Stimulated activated CD4-positive, alpha-beta T cell treated with anti-CD3 and anti-CD28 coated beads, Interleukin-4, amount 100 ng/mL, for 48 hours (primary cell): ENCODE measurements at places on chromosomes 16 and 17.

- no peak for DNase-seq
Measured at GRCh38 chr17:49951362-49952082, 17.5 kb upstream of the DLX4 start.

DNA sequence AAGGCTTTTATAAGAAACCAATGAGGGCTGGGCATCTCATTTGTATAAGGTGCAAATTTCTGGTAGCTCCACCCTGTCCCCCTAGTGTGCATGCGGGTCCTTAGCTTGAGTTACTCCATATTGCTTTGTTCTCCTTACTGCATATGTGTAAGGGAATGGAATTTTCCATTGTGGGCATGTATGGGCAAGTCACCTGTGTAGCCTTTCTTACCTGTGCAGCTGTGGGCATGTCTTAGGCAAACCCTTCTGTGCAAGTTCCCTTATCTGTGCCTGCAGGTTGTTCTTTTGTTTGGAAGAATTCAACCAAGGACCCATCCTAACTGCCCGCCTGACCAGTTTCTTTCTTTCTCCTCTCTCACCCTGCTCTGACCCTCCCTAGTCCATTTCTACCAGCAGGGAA is 122.8 kb upstream of the HS3ST4 start:
- DNase-seq, result no peak

GRCh38 chr16:84583995-84584394 is 33.9 kb downstream of the COTL1 start:
- DNase-seq, result no peak

GRCh38 chr17:79942591-79943346 is 92.9 kb downstream of the TBC1D16 start:
- no peak for DNase-seq

DNA sequence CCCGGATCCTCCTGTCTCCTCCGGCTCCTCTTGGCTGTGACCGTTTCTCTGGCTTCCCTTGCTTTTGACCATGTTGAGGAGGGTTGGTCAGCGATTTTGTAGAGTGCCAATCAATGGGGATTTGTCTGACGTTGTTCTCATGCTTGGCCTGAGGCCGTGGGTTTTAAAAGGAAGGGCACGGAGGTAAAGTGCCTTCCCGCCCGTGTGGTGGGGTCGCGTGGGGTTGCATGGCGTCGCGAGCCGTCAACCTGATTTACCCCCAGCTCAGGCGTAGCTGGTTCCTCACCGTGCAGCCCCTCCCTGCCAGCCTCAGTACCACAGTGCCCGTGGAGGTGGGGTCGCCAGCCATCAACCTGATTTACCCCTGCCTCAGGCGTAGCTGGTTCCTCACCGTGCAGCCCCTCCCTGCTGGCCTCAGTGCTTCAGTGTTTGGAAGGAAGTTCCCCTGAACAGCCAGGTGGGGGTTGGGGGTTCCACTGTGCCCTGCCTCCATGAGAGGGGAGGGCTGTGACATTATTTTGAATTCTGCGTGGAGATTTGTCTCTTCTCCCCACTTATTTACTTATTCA is 5.0 kb downstream of the TPSAB1 start:
- DNase-seq, result no peak

GRCh38 chr16:65833171-65833871 is 533.2 kb upstream of the CDH5 start:
- no peak for DNase-seq

GRCh38 chr16:64138006-64138405 is 983.9 kb downstream of the CDH11 start:
- DNase-seq, result no peak

DNA sequence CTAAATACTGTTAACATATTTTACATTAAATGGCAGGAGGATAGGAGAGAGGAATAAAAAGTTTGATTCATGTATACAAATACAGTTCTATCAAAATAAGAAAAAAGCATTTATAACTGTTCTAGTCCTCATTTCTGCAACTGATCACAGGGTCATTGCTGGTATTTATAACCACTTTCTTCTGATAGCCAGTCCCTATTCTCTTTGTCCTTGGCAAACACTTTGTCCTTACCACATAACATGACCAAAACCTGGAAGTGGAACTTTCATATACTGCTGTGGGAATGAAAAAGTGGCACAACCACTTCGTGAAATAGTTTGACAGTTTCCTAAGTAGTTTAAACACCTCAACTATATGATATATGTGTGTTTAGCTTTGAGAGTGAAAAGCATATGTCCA is 83.3 kb downstream of the CDRT15 start:
- no peak for DNase-seq

DNA sequence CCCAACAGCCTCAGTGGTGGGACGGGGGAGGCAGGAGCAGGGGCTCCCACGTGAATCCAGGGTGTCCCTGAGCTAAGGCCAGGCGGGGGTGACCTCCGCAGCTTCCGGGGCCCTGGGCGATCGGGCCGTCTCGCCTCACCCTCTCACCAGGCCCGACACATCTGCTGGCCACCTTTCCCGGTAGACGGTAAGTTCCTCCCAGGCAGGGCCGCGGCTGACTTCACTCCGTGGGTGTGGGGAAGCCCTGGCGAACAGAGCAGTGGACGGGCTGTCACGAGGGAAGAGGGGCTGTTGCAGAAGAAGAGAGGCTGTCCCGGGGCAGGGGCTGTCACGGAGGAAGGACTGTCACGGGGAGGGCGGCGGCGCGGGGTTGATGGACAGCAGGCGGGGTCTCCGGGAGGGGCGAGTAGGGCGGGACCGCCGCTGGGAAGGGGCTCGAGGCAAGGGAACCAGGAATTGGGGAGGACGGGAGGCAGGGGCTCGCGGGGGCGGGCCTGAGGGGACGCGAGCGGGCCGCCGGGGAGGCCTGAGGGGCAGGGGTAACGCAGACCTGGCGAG is 498 bp downstream of the PKMYT1 start:
- no peak for DNase-seq

- no peak for DNase-seq
Measured at GRCh38 chr17:67449845-67450755, 73.0 kb downstream of the PITPNC1 start.

DNA sequence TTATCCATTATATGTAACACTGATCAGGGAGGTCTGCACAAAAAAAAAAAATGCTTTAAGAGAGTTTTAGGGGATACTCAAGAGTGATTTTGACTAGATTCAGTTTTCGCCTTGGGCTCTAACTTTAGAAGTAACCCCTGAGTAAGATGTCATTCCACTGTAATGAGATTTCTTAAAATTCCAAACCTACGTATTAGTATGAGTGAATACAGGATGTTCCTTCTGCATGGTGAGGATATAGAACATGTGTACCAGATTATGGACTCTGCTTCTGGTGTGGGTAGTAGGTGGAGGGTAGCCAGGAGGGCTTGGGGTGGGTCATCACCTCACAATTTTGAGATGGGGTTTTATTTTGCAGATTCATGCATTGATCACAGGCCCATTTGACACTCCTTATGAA is 4.3 kb downstream of the UBE2Z start:
- DNase-seq, result no peak

- DNase-seq, result no peak
Measured at GRCh38 chr16:73025856-73026210, 22.1 kb downstream of the ZFHX3 start.

- no peak for DNase-seq
Measured at GRCh38 chr16:57741660-57742191, 6.2 kb downstream of the KATNB1 start.

DNA sequence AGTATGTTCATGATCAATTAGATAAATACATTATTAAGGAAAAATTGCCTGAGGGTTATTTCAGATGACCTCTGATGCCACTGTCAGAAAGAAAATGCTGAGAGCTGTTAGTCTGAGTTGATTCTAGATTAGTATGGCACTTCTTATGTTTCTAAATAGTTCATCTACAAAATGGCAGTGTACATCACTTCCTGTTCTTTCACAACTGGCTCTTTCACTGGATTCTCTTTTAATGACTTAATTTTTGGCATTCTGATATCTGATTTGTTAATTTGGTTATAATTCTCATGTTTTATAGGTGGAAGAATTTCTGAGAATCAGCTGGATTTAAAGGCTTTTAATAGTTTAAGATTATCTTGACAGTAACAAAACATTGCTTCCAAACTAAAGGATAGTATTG is 3.3 kb downstream of the TAOK1 start:
- DNase-seq, result no peak

- no peak for DNase-seq
Measured at GRCh38 chr17:56679777-56680422, 86.4 kb downstream of the NOG start.

- no peak for DNase-seq
Measured at GRCh38 chr16:88971371-88972097, 5.5 kb downstream of the CBFA2T3 start.

- DNase-seq, result no peak
Measured at GRCh38 chr17:19312406-19312805, 50.1 kb downstream of the B9D1 start.

GRCh38 chr17:65630502-65630901 is 69.1 kb upstream of the AXIN2 start:
- no peak for DNase-seq

DNA sequence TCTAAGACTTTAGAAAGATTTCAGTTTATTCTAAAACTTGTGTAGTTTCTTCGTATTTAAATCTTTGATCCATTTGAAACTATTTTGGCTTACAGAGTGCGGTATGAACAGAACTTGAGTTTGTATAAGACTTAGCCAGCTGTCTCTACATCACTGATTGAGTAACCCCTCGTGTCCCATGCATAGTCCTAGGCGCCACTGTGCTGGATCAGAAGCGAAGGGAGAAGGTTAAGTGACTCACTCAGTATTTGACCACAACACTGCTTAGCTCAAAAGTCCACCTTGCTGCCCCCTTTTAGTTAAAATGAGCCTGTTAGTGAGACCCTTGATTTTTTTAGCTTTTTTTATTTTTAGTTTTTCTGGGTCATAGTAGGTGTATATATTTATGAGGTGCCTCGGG is 28.4 kb downstream of the CD300LB start:
- DNase-seq, result no peak

DNA sequence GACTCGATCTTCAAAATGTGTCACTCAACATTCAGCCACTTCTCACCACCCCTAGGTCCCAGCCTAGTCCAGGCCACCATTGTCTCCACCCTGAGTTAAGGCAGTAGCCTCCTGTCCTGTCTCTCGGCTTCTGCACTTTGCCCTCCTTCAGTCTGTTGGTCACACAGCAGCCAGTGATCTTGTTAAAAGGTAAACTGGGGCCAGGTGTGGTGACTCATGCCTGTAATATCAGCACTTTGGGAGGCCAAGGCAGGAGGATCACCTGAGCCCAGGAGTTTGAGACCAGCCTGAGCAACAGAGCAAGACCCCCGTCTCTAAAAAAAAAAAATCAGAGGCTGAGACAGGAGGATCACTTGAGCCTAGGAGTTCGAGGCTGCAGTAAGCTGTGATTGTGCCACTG is 25.8 kb downstream of the WWP2 start:
- no peak for DNase-seq

- no peak for DNase-seq
Measured at GRCh38 chr16:72384651-72385050, 212.7 kb upstream of the PMFBP1 start.

DNA sequence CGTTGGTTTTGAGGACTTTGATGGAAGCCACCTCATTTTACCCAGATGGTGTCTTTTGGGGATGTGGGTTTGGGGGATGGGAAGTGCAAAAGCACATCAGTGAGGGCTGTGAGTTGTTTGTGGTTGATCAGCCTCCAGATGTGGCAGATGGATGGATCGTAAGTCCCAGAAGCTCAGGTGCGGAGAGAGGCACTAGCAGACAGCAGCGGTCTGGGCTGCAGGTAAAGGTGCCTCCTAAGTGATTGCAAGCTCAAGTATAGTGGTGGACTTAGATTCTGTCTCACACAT is 18.0 kb downstream of the HS3ST3B1 start:
- DNase-seq, result no peak

- DNase-seq, result no peak
Measured at GRCh38 chr16:27293343-27293742, 20.4 kb upstream of the IL4R start.

- no peak for DNase-seq
Measured at GRCh38 chr16:54066451-54067105, 220.0 kb downstream of the IRX3 start.

GRCh38 chr16:18018376-18018775 is 318.2 kb downstream of the NPIPA8 start:
- no peak for DNase-seq

DNA sequence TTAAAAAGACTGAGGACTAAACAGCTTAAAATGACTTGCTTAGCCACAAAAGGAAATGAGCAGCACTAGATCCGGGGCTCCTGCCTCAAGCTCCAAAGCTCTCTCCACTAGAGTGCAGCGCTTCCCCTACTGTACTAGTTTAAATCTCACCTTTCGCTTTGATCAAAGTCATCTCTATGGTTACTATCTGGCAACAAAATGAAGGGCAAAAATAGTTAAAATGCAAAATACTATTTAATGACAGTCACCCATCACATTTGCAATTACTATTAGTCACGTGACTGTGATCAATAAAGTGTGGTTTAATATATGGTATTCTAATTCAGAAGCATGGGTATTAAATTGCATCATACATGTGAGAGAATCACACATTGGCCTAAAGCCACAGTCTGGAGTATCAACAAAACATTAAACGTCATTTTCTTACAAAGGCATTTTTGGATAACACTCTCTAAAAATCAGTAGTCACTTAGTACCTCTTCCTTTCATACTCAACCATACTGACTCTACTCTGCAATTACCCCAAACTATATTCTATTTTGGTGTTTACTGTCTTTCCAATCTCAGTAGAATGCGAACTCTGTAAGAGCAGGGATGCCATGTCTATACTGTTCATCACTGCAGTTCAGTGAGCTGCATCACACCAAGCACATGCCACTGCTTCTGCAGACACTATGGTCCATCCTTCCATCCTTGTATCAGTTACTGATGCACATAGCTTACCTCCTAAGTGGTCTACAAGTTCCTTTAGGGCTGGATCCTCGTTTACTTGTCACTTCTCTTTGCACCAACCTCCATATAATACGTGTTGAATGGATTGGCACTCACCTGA is 6.2 kb downstream of the PSMD12 start:
- no peak for DNase-seq

- DNase-seq, result no peak
Measured at GRCh38 chr17:17401271-17401781, 75.5 kb upstream of the MED9 start.

- DNase-seq, result no peak
Measured at GRCh38 chr16:129075-129474, 9.4 kb downstream of the NPRL3 start.

GRCh38 chr17:41689497-41690299 is 1.0 kb downstream of the EIF1 start:
- no peak for DNase-seq

- no peak for DNase-seq
Measured at GRCh38 chr16:89924925-89925307, 1.8 kb downstream of the TUBB3 start.
